ENCODE measurements at places on chromosomes 6 and 20.
A peak's percentile ranks its signal among the peaks of the same experiment; 100 is the strongest.

DNA sequence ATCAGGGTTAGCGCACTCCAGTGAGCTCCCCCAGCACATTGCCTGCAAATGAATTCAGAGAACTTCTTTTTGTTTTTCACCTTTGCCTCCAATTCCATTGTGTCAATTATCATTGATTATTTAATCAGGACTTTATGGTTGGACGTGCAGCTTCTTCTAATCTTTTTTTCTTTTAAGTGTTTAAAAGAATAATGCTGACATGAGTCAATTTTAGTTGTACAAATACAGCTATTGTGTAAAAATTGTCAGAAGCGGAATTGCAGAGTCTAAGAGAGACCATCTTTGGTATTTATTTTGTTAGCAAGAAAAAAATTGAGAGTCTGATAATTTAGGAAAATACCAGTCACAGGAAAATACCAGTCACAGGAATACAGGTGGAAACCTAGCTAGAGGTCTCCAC is 5.5 kb downstream of the ABT1 start:
- no peak for DNase-seq

DNA sequence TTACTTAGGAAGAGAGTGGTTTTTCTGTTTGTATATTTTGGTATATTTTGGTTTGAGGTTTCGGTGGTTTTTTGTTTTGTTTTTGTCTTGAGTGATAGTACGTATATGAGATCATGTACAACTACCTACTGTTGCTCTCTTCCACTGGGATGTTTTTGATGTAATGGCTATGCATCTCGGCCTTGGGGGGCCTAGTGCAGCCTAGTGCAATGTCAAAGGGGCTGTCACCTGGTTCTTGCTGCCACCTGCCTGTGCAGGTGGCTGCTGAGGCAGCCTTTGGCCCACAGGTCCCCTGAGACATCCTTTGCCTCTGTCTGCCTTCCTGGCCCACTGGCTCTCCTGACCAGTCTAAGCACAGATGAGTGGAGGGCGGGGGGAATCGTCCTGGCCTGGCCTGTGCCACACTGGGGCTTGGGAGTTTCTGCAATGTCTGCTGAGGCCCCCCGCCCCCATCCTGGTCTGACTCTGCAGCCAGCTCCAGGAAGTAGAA is 546.6 kb downstream of the CD83 start:
- no peak for DNase-seq

DNA sequence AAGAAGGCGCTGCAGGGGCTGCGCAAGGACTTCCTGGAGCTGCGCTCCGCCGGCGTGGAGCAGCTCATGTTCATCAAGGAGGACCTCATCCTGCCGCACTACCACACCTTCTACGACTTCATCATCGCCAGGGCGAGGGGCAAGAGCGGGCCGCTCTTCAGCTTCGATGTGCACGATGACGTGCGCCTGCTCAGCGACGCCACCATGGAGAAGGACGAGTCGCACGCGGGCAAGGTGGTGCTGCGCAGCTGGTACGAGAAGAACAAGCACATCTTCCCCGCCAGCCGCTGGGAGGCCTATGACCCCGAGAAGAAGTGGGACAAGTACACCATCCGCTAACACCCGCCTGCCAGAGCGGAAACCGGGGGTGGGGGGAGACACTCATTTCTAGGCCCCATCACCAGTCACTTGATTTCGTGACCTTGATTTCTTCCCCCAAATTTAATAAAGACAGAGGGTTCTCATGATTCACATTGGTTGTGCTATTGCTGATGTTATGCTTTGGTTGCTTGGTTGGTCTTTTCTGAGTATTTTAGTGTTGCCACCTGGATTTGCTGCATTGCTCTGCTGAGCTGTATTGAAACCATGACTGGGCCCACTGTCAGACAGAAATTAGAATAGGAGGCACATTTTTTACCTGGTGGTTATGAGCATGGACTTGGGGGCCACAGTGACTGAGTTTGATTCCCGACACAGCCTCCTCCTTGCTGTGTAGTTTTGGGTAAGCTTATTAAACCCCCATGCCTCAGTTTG is 1.5 kb downstream of the FAM50B start:
- DNase-seq = peak; percentile 55

- DNase-seq = no peak
These were observed 50.8 kb downstream of the GMDS start for GRCh38 chr6:2194643-2195042.

GRCh38 chr20:35575958-35576357 is 34.1 kb downstream of the ERGIC3 start:
- DNase-seq = no peak

DNA sequence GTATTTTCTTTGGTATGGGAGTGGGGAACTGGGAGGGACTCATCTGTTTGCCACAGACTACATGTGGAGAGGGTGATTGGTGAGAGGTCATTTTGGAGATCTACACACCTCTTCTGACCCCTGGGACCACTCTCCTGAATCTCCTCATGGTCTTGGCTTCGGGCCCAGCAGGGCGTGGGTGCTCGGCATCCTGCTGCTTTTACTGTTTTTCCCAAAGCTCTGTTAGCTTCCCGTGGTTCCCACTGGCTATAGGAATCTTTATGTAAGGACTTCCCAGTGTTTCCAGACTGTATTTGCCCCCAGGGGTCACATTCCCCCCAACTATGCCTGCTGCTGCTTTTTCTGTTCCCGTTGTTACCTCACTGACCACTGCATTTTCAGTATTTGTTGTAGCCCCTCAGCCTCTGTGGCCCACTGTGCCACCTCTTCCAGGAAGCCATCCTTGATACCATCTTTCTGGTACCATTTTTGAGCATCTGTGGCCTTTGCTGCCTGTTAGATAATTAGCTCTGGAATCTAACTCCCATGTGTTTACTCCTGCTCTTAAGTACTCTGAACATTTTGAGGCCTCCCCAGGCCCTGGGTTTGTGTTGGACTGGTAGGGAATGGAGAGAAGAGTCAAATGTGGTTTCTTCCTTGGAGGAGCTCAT is 14.9 kb downstream of the PLCG1 start:
- no peak for DNase-seq

DNA sequence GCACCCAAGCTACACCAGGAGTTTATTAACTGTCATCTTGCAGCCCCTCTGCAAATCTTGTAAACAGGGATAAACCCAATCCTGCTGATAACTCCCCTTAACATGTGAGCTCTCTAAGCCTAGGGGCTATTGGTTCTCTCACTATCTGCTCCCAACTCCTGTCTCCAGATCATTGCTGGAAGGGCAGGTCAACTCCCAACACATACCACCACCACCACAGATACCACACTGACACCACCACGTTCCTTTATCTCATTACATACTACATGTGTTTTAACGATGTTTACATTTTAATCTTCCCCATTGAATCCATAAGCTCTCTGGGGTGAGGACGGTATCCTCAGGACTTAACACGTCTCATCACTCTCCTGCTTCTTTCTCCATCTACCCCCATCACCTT is 51.8 kb downstream of the SIM1 start:
- no peak for DNase-seq

GRCh38 chr6:119350202-119350951 is 816 bp upstream of the MAN1A1 start:
- no peak for DNase-seq

DNA sequence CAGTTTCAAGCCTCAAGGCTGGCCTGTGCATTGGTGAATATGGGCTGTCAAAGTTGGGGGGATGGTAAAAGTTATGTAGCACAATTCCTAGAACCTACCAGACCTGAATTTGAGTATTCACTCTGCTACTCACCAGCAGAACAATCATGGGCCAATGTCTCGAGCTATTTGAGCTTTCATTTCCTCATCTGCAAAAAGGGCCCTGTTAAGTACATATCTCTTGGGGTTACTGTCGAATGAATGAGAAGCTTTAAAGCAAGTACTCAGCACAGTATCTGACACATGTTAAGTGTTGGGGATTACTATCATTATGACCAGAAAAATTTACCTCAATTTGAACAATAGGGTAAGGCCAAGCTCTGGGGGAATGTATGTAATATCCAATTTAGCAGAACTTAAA is 13.5 kb upstream of the ENPP4 start:
- DNase-seq = no peak

DNA sequence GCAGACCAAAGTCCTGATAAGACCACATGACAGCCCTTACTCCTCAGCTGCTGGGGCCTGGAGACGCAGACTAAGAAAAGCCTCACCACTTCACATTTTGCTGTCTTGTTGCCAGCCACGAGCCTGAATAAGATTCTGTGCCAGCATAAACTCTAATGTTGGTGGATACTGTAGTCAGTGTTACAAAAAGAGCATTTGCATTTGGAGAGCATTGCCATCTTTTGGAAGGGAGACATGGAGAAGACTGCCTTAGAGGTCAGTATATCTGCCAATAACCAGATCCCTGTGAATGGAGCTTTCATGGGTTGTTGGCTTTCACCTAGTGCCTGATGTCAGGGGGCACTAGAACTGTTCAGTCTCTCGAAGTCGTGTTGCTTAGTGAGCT is 315.2 kb downstream of the ZFAND3 start:
- no peak for DNase-seq

DNA sequence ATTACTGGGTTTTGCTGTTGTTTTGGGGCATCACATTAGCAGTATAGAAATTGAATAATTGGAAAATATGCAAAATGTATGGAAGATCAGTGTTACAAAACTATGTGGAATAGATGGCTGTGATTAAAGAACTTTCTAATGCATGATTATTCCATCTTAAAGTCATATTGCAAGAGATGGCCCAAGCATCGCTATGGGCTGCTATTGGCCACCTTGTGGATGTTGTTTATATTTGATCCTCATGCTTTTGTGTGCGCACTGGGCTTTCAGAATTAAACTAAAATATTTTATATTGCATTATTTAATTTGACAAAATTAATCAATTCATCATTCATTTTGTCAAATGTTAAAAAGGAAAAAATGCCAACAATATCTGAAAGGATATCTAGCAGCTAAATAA is 16.1 kb upstream of the HMGN3 start:
- DNase-seq = no peak

DNA sequence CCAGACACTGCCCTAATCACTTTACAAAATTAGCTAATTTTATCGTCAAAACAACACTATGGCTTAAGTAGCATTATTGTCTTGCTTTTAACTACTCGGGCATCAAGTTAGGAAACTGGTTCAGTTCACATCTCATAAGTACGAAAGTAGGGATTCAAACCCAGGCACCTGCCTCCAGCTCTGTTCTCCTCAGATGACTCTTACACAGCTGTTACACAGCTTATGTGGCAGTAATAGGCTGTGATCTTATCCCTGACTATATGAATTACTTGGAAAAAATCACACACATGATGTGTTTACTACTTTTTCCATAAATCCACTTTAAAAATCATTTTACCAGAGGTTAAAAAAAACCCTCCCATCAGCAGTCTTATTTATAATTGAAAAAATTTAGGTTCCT is 389.2 kb upstream of the FLRT3 start:
- no peak for DNase-seq

GRCh38 chr20:47150403-47151152 is 205.9 kb downstream of the ZMYND8 start:
- peak; percentile 5 for DNase-seq

GRCh38 chr6:16632101-16632500 is 129.2 kb downstream of the ATXN1 start:
- no peak for DNase-seq

DNA sequence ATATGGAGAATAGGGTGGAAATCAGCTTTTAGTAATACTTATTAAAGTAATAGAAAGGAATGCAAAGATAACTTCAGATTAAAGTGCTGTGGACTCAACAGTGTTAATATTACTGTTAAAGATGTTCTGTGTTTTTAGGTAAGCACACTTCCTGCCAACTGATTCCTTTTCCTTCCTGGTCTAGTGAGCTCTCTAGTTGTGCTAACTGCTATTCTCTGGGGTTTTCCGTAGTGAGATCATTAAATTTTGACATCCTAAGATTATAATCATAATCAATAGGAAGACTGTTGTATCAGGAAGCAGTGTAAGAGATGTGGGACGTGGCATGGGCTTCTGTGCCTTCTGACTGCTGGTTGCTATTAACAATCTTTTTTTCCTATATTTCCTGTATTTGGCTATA is 1.2 kb upstream of the TMEM217 start:
- DNase-seq = no peak

DNA sequence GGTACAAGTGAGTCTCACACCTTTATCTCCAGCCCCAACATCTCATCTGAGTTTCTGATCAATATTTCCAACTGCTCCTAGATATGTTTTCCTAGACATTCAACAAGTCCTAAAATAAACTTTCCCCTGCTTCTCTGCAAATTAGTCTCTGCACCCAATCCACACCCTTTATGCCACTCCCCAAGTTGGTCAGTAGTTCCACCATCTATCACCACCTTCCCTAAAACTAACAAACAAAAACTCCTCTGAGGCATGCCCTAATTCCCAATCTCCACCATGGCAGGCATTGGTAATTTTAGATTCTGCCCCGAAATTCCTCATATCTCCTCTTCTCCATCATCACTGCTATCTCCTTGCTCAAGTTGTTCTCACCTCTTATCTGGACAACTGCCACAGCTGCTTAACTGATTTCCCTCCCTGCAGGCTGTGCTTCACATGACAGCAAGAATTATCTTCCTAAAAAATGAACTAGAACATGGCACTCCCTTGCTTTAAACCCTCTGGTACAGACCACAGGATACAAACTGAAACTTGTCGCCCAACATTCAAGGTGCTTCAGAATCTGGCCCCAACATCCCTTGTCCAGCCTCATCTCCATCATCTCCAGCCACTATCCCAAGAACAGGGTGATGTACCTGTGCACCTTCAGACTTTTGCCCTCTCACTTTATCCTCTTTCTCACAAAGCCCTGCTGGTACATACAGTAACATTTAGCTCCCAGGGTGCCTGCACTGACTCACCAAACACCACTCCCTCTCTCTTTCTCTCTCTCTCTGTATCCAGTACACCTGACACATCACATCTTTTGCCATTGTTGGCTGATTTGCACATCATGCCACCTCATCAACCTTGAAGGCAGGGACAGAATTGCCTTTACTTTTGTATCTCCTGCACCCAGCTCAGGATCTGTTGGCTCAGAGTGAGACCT is 55.5 kb downstream of the ZHX3 start:
- DNase-seq = no peak

DNA sequence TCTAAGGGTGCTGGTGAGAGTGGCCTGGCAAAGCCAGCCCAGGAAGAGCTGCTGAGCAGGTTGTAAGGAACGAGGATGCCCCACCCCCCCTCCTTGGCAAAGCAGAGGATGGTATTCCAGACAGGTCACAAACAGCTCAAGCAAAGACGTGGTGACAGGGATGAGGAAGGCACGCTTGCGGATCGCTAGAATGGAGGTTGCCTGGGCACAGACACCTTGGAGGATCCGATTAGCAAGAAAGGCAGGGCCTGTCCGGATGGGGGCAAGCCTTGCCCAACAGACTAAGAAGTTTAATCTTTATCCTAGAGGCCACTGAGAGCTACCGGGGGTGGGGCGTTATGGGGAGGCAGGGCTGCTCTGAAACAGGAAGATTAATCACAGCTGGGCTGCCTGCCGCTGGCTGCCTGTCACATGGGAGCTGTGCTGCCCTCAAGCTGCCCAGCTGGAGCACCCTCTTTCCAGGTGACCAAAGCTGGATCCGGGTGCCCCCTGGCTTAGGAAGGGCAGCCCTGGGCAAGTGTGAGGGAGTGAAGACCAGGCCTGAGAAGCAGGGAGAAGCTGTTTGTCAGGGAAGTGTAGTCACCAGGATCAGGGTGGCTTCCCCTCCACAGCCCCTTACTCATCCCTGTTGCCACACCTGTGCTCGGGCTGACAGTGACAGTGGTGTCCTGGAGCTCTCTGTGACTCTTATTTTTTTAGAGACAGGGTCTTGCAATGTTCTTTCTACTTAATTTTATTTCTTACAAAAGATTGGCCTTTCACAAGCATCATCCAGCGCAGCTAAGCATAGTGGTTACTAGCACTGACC is 9.1 kb upstream of the MAPK13 start:
- peak; percentile 53 for DNase-seq

Data from stimulated activated CD8-positive, alpha-beta memory T cell treated with anti-CD3 and anti-CD28 coated beads, Interleukin-15, amount 100 ng/mL, for 48 hours (primary cell).